Epithelial cell of proximal tubule (primary cell): ENCODE measurements at places on chromosomes 12 and 14. TPM values are rescaled to one million over a fixed set of nuclear protein-coding genes. Genes with fewer than 3 reads are reported as not detected.

KRT79 gene
- total RNA-seq: 0.07 TPM in 1 of 2 replicates, not detected in the other

DLGAP5 gene
- total RNA-seq: 58.4 and 68.8 TPM in 2 replicates

PIANP gene
- total RNA-seq: 0.06 TPM in 1 of 2 replicates, not detected in the other

FLVCR2 gene
- 0.07 and 0.75 TPM in 2 replicates for total RNA-seq

NFATC4 gene
- 4.5 and 30.2 TPM in 2 replicates for total RNA-seq

FAM216A gene
- 20.4 and 27.7 TPM in 2 replicates for total RNA-seq

FOXG1 gene
- 0.06 and 0.14 TPM in 2 replicates for total RNA-seq

RNU4-1 gene
- under 0.01 TPM in 2 replicates for total RNA-seq

RERGL gene
- total RNA-seq: not detected in 2 replicates

GUCY2C gene
- not detected in 2 replicates for total RNA-seq

SERPINA10 gene
- total RNA-seq: not detected in 2 replicates

TSPAN19 gene
- not detected in 2 replicates for total RNA-seq

SLCO1A2 gene
- total RNA-seq: not detected in 2 replicates

NGB gene
- total RNA-seq: 0.12 and 0.14 TPM in 2 replicates

CMTM5 gene
- total RNA-seq: not detected in 2 replicates

OTOGL gene
- not detected in 2 replicates for total RNA-seq

GZMH gene
- not detected in 2 replicates for total RNA-seq

CLEC6A gene
- total RNA-seq: not detected in 2 replicates

SLC38A6 gene
- total RNA-seq: 14.1 and 15.6 TPM in 2 replicates

NOVA1 gene
- 0.94 and 3.5 TPM in 2 replicates for total RNA-seq

ARG2 gene
- total RNA-seq: 25.9 TPM in 2 replicates

ENDOU gene
- not detected in 2 replicates for total RNA-seq

CCDC196 gene
- total RNA-seq: not detected in 2 replicates

LTBR gene
- total RNA-seq: 108 and 152 TPM in 2 replicates

KRT6A gene
- total RNA-seq: 0.29 TPM in 1 of 2 replicates, not detected in the other
